Urinary bladder (tissue), 4 donors: ENCODE measurements at places on chromosomes 3 and 15. TPM values are rescaled to one million over a fixed set of nuclear protein-coding genes. Genes with fewer than 3 reads are reported as not detected.

Gene CLDN1
- total RNA-seq, result 13.2 TPM

Gene SUCNR1
- total RNA-seq, result 0.48 TPM

Gene ACSBG1
- 1.1 TPM for total RNA-seq

Gene RPL29
- 623 TPM for total RNA-seq

Gene CDHR4
- not detected for total RNA-seq

GRCh38 chr15:80159811-80160569 lies 7.2 kb downstream of the FAH start:
- no peak for DNase-seq

- DNase-seq, result no peak
These were observed 244.3 kb downstream of the ULK4 start for GRCh38 chr3:41717641-41718040.

- DNase-seq, result no peak
These were observed 6.3 kb upstream of the CTSH start for GRCh38 chr15:78950902-78951840.
